NCI-H2171 (cell line): ENCODE measurements at places on chromosomes 5 and 9.
A peak's percentile ranks its signal among the peaks of the same experiment; 100 is the strongest.

DNA sequence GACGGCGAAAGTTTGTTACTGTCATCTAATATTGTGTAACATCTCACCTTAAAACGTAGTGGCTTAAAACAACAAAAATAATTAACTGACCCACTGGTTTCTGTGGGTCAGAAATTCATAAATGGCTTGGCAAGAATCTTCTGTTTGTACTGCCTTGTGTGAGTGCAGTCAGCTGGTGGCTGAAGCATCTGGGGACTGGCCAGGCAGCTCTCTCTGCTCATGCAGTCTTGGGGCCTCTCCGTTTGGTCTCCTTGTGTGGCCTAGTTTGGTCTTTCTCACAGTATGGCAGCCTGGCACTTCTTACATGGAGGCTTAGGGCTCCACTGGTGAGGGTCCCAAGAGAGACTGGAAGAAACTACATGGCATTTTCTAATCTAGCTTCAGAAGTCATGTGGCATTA is 49.0 kb upstream of the CTXN3 start:
- no peak for DNase-seq

- DNase-seq: no peak
Observed at GRCh38 chr5:52119768-52120167, 667.9 kb upstream of the ITGA1 start.

GRCh38 chr5:108278285-108279240 is 103.3 kb downstream of the FBXL17 start:
- DNase-seq: no peak

DNA sequence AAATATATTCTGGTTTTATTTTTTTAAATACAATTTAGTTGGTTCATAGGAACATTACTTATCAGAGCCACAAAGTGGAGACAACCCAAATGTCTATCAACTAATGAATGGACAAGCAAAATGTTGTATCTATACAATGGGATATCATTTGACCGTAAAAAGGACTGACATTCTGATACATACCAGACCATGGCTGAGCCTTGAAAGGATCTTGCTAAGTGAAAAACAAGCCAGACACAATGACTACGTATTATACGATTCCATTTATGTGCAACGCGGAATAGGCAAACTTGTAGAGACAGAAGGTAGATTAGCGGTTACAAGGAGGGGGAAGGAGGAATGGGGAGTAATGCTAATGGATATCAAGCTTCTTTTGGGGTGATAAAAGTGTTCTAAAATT is 621.6 kb downstream of the BNC2 start:
- no peak for DNase-seq

DNA sequence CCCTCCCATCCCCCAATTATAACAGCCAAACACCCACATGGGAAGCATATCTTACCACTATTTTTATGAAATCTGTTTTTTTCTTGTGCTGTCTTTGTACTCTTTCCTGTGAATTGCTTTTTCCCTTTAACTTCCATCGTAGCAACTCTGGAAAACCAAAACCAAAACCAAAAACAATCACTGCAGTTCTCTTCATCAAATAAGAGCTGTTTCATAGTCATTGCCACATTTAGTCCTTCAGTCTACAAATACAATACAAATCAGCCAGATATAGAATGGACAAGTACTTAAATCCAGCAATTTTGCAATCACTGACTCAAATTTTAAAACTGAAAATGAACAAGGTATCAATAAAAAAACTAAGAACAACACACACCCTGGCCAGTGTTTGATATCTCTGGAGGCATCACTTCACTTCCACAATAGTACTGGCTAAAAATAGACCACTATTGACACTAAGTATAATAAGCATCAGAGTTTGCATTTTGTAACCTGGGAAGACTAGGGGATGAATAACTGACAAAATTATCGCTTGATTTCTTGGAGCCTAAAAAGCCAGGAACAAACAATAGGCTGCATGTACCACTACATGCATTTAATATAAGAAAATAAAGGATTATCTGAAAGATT is 5.4 kb downstream of the PUM3 start:
- DNase-seq: no peak

- no peak for DNase-seq
Observed at GRCh38 chr5:90338712-90339372, 70.7 kb downstream of the CETN3 start.

DNA sequence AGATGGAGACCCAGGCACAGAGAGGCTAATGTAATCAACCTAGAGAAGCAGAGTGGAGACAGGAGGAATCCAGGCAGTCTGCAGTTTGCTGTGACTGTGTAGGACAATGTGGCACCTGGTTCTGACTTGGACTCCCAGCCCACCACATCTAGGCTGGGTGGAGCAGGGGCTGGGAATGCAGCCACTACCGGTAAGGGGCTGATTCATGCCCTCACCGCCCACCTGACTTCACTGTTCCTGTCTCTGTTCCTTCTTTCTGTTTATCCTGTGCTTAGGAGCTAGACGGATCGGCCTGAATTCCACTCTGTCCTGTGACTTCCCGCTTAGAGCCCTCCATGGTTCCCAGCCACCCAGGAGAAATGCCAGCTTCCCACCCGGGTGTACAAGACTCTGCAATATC is 2.6 kb downstream of the PDLIM4 start:
- DNase-seq: no peak

GRCh38 chr9:9905736-9906135 is 707.1 kb downstream of the PTPRD start:
- no peak for DNase-seq

GRCh38 chr5:58786035-58786434 is 203.2 kb downstream of the RAB3C start:
- DNase-seq: no peak

- no peak for DNase-seq
Observed at GRCh38 chr9:37503736-37504135, 18.0 kb downstream of the POLR1E start.

- no peak for DNase-seq
Observed at GRCh38 chr9:96408409-96409280, 9.5 kb downstream of the ZNF367 start.

- peak; percentile 49 for DNase-seq
Observed at GRCh38 chr5:73947906-73948640, 322.1 kb downstream of the ARHGEF28 start.

- DNase-seq: no peak
Observed at GRCh38 chr5:98781964-98782363, 8.5 kb downstream of the RGMB start.

DNA sequence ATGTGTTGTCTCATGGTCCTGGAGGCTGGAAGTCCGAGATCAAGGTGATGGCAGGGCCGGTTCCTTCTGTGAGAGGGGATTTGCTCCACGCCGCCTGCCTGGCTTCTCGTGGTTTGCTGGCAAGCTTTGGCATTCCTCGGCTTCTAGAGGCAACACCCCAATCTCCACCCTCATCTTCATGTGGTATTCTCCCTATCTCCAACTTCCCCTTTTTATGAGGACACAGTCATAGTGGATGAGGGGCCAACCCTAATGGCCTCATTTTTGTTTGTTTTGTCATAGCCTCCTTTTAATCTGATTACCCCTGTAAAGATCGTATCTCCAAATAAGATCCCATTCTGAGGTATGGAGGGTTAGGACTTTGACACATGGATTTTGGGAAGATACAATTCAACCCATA is 41.7 kb upstream of the CLK4 start:
- DNase-seq: no peak
